ENCODE measurements at places on chromosomes 4 and X.

- DNase-seq: no peak
Measured at GRCh38 chr4:53782458-53782845, 191.2 kb upstream of the LNX1 start.

DNA sequence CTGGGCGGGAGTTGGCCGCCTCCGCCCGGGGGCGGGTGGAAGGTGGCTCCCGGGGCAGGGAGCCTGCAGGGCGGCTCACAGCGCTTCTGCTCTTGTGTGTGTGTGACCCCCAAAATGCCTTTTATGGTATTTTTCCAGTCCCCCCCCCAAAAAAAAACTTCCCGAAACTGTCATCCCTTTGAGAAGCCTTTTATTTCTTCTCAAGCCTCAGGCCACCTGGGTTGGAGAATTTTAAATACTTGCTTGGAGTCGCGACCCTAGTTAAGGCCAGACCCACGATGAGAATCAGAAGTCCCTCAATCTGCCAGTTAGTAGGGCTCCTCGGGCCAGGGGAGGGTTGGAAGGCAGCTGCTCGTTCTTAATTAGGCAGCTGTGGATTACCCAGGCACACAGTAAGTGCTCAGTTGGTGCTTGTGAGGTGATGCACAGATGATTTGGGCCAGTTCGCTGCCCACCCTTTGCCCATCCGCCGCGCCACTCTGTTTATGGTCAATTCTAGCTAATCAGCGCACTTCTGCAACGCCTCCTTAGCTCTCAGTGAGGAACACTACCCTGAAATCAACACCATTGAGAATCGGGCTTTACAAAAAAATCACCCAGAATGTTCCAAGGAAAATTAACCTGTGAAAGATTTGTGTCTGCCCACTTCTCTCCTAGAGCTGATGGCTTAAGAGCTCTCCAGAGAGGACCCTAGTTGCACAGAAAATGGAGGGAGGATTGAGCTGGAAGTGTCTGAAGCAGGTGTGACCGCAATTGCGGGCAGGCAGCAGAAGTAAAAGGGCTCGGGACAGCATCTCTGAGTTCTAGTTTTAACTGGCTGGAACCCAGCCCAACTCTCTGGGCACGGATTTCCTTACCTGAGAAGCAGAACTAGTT lies 648 bp upstream of the SCD5 start:
- no peak for DNase-seq

DNA sequence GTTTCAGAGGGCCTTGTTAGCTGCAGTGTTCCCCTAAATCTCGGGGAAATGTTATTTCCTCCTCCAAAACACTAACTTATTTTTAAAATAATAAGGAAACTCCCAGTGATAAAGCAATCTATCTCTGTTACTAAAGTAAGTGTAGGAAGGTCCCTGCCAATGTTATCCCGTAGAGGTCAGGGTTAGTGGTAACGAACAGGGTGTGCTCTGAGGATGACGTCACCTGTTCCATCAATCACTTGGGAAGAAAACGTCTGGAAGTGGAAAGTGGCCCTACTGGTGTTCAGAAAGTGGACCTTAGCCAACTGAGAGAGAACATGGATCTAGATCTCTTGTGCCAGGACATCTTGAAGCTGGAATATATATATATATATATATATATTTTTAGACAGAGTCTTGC lies 249.5 kb downstream of the BCOR start:
- no peak for DNase-seq

- DNase-seq: no peak
Measured at GRCh38 chr4:156976147-156976546, 4.5 kb upstream of the PDGFC start.

- no peak for DNase-seq
Measured at GRCh38 chr4:92445127-92445526, 141.4 kb downstream of the GRID2 start.

- DNase-seq: peak; percentile 26
Measured at GRCh38 chr4:70183168-70183939, 12.2 kb upstream of the ODAM start.

- peak; percentile 11 for DNase-seq
Measured at GRCh38 chr4:55947254-55947882, 1.4 kb upstream of the CEP135 start.

DNA sequence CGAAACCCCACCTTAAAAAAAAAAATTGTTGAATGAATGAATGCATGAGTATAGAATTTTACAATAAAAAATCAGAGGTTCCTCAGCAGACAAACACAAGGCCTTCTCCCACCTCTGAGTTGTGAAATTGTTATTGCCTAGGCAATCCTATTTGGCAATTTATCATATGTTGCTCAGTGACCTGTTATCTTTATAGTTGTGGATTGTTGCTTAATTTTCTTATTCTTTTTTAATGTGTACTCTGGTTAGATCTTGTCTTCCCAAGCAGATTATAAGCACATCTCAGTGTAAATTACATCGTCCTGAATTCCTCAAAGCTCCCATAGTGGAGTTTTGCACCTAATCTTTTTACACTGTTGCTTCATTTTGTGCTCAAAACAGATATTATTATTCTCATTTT lies 71.9 kb downstream of the RBM47 start:
- DNase-seq: no peak

DNA sequence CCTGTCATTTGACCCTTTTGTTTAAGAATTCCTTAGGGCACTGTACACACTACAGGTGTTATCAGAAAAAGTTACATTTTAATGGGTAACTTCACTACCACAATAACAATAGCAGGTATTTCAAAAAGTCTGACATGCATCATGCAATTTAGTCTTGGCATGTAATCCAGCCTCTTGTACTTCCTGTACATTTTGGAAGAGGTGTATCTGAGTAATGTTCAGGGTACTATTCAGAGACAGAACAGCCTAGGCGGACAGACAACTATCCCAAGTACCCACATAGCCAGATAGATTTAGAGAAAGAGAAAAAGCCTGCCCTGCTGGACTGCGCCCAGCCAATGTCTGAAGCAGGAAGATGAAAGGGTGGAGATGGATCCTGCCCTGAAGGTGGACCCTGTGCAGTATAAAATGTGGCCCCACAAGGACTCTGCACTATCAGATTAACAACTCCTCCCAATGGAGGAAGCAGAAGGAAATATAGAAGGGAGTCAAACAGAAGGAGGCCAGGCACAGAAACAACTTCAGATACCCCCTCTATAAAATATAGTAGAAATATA lies 8.5 kb downstream of the UGT2B7 start:
- DNase-seq: no peak

DNA sequence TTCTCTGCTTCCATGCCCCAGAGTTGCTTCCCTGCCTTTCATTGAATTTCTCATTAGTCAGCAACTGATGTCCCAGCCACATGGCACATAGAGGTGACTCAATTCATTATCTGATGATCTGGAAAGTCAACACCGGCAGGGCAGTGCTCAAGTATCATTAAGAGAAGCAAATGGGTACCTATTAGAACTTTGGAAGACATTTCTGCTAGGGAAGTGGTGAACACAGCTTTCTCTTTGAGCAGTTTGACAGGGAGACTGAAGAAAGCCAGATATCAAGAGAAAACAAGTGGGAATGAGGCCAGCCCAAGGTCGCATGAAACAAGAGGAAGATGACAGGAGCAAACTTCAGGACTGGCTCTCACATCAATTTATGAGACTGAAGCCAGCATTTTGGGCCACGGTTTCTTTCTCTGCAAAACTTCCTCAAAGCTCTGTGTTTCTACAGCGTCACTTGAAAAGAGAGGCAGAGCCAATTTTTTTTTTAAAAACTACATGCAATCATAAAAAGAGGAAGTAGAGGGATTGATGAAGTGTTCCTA lies 108.3 kb upstream of the RPS6KA3 start:
- DNase-seq: no peak

DNA sequence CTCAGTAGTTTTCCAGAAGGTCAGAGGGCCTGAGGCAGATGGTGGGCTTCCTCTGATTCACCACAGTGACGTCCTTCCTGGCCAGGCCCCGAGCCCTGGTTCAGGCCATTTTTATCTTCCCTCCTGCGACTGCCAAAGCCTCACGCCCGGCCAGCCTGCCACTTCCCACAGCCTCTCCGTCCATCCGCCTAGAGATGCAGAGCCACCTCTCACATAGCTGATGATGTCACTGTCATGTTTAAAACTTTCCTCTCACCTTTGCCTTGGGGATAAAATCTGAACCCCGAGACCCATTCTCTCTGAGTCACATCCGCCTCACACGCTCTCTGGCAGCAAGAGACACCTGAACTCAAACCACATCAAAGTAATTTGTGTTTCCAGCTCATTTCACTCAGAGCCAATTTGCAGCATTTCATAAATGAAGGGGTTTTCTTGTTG lies 175.3 kb downstream of the QDPR start:
- peak; percentile 89 for DNase-seq

- DNase-seq: no peak
Measured at GRCh38 chr4:11286533-11286932, 142.2 kb downstream of the HS3ST1 start.

GRCh38 chr4:8594097-8595038 lies 1.8 kb downstream of the CPZ start:
- DNase-seq: peak; percentile 38

DNA sequence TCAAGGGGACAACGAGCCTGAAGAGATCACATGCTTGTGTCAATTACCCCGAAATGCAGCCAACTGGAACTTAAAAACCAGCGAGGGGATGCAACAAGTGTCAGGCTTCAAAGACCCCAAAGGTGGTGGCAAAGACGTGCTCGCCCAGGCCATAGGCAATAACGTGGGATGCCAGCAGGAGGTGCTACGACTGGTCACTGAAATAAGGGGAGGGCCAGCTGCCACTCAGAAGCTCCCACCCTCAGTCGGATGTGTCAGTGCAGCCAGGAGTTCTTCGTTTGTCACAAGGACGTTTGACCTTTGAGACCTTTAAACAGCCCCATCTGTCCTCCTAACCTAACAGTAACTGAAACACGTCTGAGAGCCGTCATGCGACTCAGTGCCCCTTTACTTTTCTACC lies 556.8 kb upstream of the PCDH10 start:
- DNase-seq: no peak

DNA sequence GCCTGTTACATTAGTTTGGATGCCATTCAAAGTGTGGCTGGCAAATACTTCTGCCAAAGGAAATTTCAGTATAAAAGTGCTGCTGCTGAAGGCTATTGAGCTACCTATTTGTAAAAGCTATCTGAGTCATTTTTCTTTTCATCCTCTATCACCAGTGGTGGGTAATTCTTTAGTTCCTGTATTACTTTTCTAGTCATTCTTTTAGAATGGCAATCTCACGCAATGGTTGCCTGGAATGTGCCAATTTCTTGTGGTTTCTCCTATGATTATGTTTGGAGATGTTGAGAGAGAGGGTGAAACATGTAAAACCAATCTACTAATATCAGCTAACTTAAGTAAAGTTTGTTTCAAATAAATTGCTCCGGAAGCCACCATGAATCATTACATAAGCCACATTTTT lies 685.0 kb downstream of the RAPGEF2 start:
- DNase-seq: no peak

DNA sequence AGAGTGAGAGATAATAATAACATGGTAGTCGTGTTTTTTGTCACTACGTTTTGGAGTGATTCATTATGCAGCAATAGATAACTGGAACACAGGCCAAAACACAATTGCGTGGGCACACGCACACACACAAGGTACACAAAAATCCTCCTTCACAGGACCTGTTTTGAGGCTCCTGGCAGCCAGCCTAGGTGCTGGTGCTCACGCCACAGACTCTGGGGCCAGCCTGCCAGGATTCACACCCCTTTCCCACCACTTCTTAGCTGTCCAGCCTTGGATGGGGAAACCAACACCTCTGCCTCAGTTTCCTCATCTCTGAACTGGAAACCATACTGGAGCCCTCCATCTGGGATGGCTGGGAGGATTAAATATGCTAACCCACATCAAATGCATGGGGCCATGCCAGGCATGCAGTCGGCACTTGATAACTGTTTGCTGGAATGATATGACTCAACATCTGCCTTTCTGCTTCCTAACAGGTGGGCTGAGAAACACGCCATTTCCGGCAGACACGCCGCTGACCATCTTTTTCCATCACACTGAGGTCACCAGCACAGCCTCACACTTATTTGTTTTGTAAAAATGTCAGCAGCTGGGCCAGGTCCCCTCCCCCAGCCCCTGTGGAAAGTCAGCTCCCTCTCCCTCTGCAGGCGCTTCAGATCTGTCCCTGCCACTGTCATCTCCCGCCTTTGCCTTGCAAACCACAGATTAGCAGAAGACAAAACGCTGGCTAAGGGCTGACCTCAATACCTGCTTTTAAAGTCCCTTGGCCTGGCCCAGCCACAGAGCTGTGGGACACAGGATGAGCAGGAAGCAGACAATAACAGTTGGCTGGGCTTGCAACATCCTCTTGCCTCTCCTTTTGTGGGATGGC lies 237.5 kb downstream of the BCOR start:
- DNase-seq: peak; percentile 97

DNA sequence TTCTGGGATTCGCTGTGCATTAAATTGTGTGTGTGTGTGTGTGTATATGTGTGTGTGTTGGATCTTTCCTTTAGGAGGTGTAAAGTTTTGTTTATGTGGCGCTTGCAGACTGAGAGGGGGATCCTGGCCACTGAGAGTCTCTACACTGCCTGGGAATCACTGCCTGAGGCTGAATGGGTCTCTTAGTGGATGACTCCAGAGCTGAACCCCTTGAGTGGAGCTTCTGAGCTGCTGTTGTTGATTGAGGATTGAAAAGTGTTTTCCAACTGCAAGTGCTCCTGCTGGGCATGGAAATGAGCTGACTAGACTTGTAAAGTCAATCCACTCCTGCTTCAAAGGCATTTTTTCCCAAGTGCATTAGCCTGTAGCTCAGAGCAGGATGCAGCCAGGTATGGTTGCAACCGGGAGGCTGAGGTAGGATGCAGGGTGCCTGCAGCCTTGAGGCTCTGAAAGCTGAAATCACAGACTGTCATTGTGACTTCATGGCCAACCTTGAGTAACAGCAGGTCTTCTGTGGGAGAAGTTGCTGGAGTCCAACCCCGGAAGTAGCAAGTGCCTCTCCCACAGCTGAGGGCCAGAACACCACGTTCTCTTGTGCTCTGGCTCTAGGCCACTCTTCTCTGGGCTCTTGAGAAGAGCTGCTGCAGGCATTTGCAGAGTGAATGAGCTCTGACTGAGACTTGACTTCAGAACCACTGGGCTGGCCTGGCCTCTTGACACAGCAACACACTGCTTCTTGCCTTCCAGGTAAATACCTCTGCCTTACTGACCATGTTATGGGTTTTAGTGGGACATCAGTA lies at the start of gene TBX22:
Gene TBX22 (plus strand): TSS at position 613 of the 800 bp plus-strand sequence. CDS start 7,517 bp downstream, outside the sequence.
- DNase-seq: no peak

- no peak for DNase-seq
Measured at GRCh38 chr4:123397144-123398065, 810 bp downstream of the SPRY1 start.

- DNase-seq: no peak
Measured at GRCh38 chrX:154408659-154409221, 314 bp downstream of the DNASE1L1 start.

- no peak for DNase-seq
Measured at GRCh38 chrX:24575496-24575895, 71.7 kb downstream of the PCYT1B start.

Data from activated CD4-positive, alpha-beta T cell treated with anti-CD3 and anti-CD28 coated beads, Interleukin-2, Interleukin-4, amounts not matched to agents 100 ng/mL and 50 ng/mL, durations not matched to agents 16 hours and 8 hours (primary cell).